Fibroblast of lung (primary cell): ENCODE measurements at places on chromosomes 2 and 18. TPM values are rescaled to one million over a fixed set of nuclear protein-coding genes. Genes with fewer than 3 reads are reported as not detected.

DNA sequence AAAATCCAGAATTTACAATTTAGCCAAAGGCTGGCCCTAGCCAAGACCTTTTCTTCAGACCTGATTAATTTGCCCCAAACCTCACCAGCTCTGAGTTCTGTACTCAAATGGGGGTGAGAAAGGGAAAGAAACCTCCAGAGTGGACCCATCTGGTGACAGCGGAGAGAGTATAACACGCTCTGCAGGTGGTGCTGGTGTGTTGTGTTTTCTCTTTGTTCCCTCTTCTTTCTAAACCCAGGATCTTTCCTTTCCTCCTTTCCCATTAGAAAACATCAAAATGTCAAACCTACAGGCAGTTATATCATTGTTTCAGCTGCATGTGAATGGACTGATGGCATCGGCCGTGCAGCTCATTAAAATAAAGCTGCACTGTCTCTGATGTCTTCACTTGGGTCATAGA, 253.2 kb upstream of the SP5 start:
- peak; percentile 11 for DNase-seq

GRCh38 chr2:236691799-236692167, 122.2 kb downstream of the ACKR3 start:
- no peak for DNase-seq

OSR1 gene
- 13.4 and 17.7 TPM in 2 replicates for total RNA-seq

DNA sequence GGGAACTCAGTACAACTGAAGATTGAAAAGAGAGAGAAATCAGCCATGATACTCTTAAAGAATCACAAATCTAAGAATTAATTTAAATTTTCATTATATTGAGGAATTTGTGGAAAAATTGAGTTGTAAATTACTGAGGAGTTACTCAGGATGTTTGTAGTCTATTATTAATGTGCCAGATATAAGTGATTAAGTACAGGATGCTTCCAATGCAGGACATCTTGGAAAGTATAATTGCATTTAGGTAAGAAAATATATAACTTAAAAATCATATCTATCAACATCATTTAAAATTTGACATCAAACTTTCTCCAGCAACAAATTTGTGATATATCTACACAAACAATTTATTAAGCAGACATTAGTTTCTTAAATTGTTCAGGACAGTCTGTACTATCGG, 1.3 kb downstream of the CALCRL start:
- no peak for DNase-seq

ONECUT2 gene
- total RNA-seq: under 0.01 TPM in 2 replicates
